ENCODE measurements at places on chromosomes 12 and 14.

DNA sequence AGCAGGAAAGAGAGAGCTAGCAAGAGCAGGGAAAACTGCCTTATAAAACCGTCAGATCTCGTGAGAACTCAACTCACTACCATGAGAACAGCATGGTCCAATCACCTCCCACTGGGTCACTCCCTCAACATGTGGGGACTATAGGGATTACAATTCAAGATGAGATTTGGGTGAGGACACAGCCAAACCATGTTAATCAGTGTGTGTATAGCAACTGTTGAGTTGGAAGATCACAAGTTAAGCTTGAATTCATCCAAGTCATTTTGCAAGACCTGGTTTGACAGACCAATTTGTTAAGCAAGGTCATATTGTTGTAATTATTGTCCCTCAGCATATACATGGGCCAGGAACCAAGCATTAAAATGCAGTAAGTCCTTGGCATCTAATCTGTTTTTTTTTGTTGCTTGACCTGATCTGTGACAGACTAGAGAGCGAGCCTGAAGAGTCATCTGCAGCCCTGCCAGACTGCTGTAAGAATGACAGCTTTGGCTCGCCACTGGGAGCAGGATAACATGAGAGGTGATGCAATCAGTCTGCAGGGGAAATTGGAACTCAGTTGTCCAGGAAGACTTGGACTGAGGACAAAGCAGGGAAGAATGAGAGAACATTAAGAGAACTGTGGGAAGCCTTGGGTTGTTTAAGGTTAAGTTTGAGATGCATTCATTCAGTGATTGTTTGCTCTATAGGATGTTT lies 297.6 kb upstream of the SEL1L start:
- no peak for DNase-seq

DNA sequence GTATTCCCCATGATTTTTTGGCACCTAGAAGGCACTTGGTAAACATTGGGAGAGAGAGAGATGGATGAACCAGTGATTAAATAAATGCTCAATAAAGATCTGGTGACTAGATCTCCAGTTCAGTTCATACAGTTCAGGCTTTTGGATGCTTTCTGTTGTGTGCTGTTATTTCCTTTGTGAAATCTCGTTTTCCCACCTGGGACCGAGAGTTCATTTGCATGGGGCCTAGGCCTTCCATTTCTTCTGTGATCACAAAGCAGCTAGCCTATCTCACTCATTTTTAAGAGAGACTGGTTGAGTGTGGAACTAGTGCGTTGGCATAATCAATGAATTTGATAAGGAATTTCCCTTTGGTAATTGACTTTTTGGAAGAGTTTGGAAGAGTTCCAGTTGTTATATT lies 104.0 kb downstream of the VRK1 start:
- no peak for DNase-seq

GRCh38 chr12:76144245-76144549 lies 59.7 kb upstream of the NAP1L1 start:
- DNase-seq: no peak

- DNase-seq: no peak
Observed at GRCh38 chr12:74391283-74391682, 146.4 kb upstream of the ATXN7L3B start.

DNA sequence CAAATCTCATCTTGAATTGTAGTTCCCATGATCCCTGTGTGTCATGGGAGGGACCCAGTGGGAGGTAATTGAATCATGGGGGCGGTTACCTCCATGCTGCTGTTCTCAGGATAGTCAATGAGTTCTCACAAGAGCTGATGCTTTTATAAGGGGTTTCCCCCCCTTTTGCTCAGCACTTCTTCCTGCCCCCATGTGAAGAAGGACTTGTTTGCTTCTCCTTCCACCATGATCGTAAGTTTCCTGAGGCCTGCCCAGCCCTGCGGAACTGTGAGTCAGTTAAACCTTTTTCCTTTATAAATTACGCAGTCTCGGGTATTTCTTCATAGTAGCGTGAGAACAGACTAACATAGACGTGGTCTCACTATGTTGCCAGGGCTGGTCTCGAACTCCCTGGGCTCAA lies 56.1 kb upstream of the EIF5 start:
- DNase-seq: no peak

- DNase-seq: peak; percentile 9
Observed at GRCh38 chr12:54624315-54625279, 10.1 kb downstream of the LACRT start.

DNA sequence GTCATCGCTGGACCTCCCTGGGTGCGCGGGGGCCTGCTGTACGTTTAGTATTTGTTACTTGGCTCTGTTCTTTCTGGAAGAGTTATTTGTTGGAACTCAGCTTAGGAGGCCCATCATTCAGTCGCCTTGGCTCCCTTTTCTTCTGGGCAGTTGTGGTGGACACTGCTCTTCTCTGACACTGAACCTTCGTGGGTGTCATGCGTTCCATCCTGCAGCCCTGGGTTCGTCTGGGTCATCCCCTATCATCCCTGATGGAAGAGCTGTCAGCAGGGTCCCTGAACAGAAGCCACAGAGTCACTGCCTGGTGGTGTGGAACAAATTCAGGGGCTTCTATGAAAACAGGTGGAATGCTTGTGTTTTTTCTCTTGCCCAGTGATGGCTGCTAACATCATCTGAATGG lies 52.9 kb upstream of the SCN8A start:
- no peak for DNase-seq

GRCh38 chr12:15474766-15475165 lies 152.5 kb downstream of the PTPRO start:
- no peak for DNase-seq

DNA sequence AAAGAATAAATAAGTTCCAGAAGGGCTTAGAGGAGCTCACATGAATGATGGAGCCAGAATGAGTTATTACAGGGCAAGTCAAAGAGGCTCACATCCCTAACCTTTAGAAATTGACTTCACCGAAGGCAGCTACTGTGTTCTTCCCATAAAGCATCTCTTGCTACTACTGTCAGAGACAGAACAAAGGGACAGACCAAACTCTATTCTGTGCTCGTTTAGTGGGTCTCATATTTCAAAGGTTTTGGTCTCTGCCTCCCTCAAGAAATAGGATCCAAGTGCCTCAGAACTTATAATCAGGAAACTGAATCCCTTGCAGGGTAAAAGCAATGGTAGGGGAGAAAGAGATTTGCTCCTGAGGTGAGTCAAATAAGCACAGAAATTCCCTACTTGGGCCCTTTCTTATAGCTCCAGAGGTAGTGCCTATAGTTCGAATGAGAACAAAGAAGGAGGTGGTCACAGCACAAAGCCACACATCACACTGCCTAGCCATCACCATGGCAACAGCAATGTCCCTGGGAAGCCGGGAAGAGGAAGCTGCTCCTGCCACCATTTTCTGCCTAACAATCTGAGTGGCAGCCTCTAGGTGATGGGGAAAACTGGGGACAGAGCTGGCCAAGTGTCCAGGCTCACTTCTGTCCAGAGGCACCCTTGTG lies 294.9 kb downstream of the FOXN3 start:
- DNase-seq: no peak

DNA sequence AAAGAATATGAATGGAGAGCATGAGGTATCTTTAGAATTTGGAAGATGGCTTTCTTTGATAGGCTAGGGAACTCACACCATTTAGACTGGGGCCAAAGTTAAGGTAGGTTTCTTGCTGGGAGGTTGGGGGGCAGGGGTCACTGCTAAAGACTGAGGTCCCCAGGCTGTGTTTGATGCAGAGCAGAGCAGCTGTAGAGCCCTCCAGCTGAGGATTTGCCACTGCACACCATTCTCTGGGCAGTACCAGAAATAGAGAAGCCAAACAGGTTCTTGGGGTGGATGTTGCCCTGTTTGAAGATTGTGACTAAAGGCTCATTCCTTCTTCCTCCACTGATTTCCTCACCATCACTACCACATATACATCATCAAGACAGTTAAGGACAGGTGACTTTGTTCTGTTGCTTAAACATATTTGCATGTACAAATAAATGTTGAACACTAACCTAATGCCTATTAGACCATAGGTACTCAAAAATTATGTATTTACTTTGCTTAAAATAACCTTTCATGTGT lies 7.9 kb downstream of the NTF3 start:
- DNase-seq: no peak

DNA sequence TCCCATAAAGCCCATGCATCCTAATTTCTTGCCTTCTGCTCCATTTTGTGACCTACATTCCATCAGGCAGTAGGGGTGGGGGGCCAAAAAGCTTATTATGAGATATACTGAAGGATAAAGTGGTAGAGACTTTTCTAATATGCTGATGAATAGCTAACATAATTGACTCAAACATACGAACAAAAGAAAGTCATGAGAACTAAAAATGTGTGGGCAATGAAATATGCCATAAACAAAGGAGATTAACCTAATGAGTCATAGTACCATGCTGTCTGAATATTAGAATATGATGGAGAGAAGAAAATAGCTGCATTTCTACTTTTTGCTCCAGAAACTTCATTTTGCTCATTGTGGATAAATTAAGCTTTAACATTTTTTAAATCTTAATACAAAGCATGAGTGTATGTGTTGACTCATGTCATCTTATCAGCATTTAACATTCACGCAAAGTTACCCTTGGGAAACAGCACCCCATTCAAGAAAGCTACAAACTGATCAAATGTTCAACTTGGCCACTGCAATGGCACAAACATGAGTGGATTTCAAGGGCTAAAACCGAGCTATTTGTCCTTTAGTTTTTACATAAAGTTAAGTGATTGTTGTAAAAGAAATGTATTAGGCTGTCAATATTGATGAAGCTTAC lies 64.0 kb upstream of the DIO2 start:
- DNase-seq: no peak

DNA sequence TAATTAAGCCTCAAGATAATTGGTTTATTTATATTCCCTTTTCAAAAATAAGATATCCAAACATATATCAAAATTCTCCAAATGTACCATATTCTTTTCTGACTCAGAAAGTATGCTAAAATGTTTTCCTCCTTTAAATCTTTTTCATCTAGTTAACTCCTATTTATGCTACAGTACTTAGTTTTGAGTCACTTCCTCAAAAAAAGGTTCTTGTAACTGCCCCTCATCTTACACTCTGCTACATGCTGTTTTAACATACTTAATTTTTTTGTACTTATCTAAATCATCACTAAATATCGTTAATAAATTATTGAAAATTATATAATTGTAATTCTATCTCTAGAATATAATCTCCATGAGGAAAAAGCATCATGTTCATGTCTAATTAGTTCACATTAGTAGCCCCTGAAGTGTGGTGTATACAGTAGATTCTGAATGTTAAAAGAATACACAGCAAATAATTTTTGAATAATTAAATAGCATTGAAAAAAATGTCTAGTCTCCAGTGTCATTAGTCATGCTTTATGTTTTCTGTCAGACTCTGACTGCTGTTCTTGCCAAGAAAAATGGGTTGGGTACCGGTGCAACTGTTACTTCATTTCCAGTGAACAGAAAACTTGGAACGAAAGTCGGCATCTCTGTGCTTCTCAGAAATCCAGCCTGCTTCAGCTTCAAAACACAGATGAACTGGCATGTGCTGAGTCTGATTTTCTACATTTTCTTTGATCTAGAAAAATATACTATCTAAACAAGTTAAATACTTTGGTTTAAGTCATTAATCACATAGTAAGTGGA lies 3.5 kb downstream of the KLRD1 start:
- DNase-seq: no peak

Data from hematopoietic multipotent progenitor cell treated with erythropoietin and hydrocortisone succinate and interleukin-3 and kit ligand, for 8 days (in vitro differentiated cells).